ENCODE measurements at places on chromosomes 2 and 18.

GRCh38 chr2:197908990-197909776 is 104.8 kb downstream of the PLCL1 start:
- no peak for DNase-seq

- DNase-seq: no peak
Measured at GRCh38 chr2:28155086-28155485, 237.6 kb upstream of the FOSL2 start.

GRCh38 chr18:79526468-79527460 is 131.0 kb downstream of the NFATC1 start:
- no peak for DNase-seq

DNA sequence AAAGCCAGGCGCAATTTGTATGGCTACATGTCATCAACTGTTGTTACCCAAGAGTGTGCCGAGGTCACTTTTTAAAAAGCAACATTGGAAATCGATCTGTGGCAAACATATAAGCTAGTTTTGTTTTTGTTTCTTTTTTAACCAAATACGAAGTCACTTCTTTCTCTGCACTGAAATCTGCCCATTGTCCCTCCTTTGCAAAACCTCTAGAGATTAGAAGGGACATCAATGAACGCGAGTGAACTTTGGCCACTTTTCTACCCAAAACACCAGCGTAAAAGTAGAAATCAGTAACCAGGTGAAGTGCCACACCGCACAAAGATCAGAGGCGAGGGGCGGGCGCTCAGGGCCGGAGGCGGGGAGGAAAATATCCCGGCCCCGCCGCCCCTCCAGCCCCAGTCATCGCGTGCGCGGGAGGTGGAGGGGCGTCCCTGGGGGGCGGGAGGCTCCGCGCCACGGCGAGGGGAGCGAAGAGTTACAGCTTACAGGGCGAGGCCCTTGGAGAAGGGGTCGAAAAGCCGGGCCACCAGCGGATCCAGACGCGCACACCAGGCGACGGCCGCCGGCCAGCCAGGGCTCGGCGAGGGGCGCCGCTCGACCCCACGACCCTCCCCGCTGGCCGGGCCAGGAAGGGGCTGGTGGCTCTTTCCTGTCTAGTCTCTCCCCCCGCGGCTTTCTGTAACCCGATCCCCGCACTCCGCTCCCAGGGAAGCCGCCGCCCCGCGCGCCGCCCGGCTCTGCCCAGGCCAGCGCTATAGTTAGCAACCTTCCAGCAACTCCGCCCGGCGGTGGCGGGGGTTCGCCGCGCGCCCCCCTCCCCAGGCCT is 993 bp downstream of the RBMS1 start:
- peak; percentile 43 for DNase-seq

- DNase-seq: no peak
Measured at GRCh38 chr18:48017635-48018034, 87.2 kb upstream of the SMAD2 start.

DNA sequence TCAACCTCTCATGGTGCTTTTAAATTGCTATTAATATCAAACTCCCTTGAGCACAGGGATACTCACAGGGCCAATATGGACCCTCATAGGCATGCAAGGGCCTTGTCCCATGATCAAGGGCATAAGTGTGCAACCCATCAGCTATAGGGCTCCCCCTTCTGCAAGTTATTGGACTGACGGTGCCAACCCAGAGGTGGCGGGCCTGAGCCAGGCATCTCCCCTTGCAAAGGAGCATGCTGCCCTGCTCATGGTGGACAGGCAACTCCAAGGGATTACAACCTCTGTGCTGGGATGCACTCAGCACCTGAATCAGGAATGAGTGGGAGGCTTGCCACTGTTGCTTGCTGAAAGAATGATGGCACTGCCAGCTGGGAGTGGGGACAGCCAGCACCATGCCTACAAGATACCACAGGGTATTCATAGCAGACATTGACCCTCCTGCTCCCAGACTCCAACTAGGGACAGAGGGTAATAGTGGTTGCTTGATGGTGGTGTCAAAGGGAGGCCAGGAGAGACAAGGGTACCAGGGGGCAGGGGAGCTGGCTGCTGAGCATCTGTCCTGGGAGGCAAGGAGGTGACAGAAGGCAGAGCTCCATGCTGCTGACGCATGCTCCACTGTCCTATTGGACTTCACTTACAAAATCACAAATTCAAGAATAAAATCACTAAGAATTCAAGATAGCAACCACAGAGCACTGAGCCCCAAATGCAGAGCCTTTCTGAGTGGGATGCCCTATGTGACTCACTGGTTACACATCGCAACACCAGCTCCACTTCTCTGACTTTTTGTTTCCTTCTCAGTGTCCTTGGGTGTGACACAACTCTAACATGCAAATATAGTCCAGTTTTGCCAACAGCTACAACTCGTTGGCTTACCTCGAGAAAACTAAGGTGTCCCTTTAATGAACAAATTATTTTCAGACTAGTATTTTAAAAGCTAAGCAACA is 157.1 kb upstream of the CCDC150 start:
- no peak for DNase-seq

DNA sequence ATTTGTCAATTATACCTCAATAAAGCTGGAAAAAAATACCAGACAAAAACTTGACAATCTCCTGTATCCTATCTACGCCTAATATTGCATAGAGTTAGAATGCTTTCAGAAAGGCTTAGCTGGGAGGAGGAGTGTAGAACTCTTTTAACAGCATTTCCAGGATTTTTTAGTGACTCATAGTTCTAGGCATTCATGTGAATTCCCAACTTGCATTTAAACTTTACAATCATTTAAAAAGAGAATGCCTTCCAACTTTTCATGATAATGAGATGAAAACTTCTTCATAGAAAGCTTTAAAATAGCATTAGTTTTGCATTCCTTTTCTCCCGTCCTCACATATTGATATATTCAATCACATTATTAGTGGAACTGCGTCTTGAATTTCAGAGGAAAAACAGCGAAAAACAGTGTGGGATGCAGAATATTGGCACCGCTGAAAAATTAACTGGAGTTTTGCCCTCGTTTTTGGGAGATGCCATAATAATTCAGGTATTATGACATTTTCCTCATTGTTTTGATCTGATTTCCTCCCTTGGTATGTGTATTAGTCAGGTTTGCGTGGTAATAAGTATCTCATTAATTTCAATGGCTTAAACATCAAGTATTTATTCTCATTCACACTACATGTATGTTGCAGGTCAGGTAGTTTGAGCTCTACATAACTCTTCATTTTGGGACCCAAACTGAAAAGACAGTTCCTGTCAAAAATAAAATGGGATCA is 293.2 kb upstream of the FIGN start:
- no peak for DNase-seq

DNA sequence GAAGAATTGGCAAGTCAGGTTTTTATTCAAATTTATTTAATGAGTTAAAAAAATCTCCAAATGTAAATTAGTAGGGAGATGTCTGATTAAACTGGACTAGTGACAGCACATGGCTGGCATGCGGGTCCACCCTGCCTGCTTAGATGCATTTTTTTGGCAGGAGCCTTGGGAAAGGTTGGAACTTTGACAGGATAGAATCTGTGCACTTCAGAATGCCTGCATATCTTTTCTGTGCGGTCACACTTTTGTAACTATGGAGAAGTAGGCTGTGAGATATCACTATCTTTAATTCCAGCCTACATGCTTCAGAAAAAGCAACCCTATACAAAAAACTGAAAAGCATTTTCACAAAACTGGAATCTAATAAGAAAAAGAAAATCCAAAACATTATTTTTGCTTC is 317.8 kb downstream of the MBD2 start:
- DNase-seq: no peak

- no peak for DNase-seq
Measured at GRCh38 chr2:80926168-80926567, 621.6 kb upstream of the LRRTM1 start.

DNA sequence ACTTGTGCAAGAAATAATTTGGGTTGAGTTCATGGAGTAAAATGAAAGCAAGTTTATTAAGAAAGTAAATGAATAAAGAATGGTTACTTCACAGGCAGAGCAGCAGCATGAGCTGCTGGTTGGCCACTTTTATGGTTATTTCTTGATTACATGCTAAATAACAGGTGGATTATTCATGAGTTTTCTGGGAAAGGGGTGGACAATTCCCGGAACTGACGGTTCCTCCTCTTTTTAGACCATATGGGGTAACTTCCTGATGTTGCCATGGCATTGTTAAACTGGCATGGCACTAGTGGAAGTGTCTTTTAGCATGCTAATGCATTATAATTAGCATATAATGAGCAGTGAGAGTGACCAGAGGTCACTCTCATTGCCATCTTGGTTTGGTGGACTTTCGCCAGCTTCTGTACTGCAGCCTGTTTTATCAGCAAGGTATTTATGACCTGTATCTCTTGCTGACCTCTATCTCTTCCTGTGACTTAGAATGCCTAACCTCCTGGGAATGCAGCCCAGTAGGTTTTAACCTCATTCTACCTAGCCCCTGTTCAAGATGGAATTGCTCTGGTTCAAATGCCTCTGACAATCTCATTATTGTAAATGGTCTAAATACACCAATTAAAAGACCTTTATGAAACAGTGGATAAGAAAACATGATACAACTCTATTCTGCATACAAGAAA is 114.1 kb upstream of the FIGN start:
- DNase-seq: no peak

DNA sequence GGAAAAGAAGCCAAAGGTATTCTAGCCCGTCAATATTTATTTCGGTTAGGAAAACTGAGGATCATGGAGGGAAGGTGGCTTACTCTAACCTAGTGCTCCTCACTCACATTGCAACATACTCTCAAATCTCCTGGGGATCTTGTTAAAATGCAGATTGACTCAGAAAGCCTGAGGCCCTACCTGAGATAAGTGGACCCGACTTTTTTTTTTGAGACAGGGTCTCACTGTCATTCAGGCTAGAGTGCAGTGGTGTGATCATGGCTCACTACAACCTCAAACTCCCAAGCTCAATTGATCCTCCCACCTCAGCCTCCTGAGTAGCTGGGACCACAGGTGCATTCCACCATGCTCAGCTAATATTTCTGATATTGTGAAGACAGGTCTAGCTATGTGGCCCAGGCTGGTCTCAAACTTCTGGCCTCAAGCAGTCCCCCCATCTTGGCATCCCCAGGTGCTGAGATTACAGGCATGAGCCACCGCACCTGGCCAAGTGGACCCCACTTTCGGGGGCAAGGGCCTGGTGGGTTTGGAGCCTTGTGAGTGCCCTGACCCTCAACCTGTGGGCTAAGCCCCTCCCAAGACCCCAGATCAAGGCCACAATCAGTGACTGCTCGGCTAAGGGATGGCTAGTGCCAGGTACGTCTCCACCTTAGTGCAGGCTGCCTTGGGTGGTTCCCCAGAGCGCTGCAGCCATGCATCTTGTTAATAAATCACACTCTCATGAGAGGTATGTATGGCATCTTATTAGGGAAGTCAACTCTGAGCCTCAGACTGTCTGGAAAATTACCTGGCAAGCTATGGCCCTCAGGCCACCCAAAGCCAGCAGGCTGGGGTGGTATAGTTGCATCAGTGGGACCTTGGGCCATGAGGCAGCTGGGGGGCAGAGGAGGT is 1.1 kb upstream of the NEURL3 start:
- no peak for DNase-seq

- DNase-seq: no peak
Measured at GRCh38 chr2:134391751-134392160, 137.9 kb downstream of the MGAT5 start.

DNA sequence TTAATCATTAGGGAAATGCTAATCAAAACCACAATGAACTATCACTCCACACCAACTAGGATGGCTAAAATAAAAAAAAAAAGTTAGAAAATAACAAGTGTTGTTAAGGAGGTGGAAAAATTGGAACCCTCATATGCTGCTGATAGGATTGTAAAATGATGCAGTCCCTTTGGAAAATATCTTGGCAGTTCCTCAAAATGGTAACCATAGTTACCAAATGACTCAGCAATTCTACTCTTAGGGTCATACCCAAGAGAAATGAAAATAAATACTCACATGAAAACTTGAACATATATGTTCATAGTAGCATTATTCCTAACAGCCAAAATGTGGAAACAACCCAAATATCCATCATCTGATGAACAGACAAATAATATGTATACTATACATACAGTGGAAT is 15.7 kb upstream of the ACVR2A start:
- no peak for DNase-seq

- no peak for DNase-seq
Measured at GRCh38 chr2:43051338-43051737, 175.1 kb downstream of the ZFP36L2 start.

DNA sequence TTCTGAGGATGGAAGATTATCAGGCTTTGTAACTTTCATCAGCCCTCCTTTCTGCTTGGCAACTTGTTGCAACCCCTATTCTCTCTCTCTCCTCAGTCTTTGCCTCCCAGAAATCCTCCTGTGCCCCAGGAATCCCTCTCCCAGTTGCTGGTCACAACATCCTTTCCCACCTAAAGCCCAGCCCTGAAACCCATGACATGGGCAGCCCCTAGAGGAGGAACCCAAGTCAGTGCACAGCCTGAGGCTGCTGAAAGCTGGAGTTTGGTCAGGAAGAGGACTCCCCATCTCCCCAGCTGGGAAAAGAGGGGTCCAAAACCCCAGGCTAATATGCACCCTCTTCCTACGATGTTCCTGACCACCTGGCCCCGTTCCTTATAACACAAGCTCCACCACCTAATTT is 29.5 kb downstream of the PKDCC start:
- DNase-seq: no peak

GRCh38 chr18:10202845-10203321 is 251.6 kb upstream of the APCDD1 start:
- DNase-seq: no peak

DNA sequence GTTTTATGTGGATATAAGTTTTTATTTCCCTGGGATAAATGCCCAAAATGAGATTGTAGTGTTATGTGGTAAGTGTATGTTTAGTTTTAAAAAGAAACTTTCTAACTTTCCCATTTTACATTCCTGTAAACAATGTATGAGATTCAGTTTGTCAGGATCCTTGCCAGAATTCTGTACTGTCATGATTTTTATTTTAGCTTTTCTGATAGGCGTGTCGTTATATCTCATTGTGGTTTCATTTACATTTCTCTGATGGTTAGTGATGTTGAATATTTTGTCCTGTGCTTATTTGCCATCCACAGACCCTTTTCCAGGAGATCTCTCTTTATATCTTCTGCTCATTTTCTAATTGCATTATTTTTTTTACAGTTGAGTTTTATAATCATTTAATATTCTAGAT is 245.6 kb upstream of the CDH2 start:
- DNase-seq: no peak

DNA sequence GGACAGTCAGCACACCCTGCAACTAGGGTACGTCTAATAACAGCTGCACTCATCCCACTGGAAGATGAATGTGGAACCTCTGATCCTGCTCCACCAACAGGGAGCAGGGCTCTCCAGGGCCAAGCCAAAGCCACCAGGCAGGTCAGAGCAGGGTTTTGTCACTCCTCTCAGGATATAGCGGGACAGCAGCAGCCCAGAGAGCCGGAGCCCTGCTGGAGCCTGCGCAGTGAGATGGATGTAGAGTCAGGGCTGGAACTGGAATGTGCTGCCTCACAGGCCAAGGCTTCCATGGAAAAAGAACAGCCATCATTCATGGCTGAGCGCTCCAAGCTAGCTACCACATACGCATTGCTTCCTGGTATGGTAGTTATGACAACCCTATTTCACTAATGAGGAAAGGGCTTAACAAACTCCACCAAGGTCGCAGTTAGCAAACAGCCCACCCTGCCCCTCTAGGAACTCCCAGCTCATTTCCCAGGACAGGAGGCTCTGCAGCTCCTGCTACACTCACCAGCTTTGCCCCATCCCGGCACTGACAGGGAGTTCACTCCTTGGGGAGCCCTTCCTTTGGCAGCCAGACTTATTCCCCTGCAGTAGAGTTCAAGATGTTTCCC is 85.2 kb downstream of the HS1BP3 start:
- no peak for DNase-seq

Measured in activated CD8-positive, alpha-beta memory T cell treated with anti-CD3 and anti-CD28 coated beads for 1 hour (primary cell).